Renal cortical epithelial cell (primary cell): ENCODE measurements at places on chromosomes 13 and 19. TPM values are rescaled to one million over a fixed set of nuclear protein-coding genes. Genes with fewer than 3 reads are reported as not detected.

SMIM44 gene
- total RNA-seq, result 2.1 TPM in 1 of 2 replicates, not detected in the other

DNA sequence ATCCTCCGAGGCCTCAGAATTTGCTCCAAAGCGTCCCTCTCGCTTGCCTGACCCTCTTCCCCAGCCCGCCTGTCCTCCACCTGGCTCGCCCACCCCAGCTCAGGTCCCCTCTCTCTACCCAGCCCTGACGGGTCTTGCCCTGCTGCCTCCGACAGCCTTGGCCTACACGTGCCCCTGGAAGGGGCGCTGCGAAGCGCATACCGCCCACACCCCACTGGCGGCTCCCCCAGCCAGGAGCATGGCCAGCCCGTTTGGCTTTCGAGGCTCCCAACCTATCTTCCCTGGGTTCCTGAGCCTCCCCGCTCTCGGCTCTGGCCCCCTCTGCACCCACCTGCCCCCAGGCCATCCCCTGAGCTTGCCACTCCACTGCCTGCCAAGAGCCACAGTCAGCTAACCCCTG is 4.5 kb downstream of the XAB2 start:
- no peak for DNase-seq

MCEMP1 gene
- total RNA-seq, result not detected in 2 replicates

GRCh38 chr13:25292301-25292700 is 5.0 kb upstream of the MTMR6 start:
- peak; percentile 59 for DNase-seq

CACNG6 gene
- total RNA-seq, result 0.17 and 0.55 TPM in 2 replicates

ONECUT3 gene
- total RNA-seq, result not detected in 2 replicates

CEACAM19 gene
- under 0.01 and 9.4 TPM in 2 replicates for total RNA-seq
